Thoracic aorta (tissue), 2 donors: ENCODE measurements at places on chromosomes 5 and 9. TPM values are rescaled to one million over a fixed set of nuclear protein-coding genes. Genes with fewer than 3 reads are reported as not detected.

The MZB1 gene
- not detected for total RNA-seq

The GM2A gene
- 32.1 TPM for total RNA-seq

The WNT8A gene
- not detected for total RNA-seq

GRCh38 chr5:121987052-121987684, 25.4 kb downstream of the SRFBP1 start:
- DNase-seq: no peak

- DNase-seq: no peak
Observed at GRCh38 chr5:45622365-45622764, 73.8 kb downstream of the HCN1 start.

- DNase-seq: no peak
Observed at GRCh38 chr9:88889386-88889785, 101.9 kb upstream of the S1PR3 start.

GRCh38 chr9:135827301-135827700, 80.0 kb downstream of the CAMSAP1 start:
- no peak for DNase-seq

GRCh38 chr9:129640086-129640870, 1.7 kb downstream of the ASB6 start:
- no peak for DNase-seq

- DNase-seq: no peak
Observed at GRCh38 chr5:58886315-58887207, 303.7 kb downstream of the RAB3C start.

GRCh38 chr5:109411627-109412026, 1.9 kb upstream of the PJA2 start:
- DNase-seq: no peak

DNA sequence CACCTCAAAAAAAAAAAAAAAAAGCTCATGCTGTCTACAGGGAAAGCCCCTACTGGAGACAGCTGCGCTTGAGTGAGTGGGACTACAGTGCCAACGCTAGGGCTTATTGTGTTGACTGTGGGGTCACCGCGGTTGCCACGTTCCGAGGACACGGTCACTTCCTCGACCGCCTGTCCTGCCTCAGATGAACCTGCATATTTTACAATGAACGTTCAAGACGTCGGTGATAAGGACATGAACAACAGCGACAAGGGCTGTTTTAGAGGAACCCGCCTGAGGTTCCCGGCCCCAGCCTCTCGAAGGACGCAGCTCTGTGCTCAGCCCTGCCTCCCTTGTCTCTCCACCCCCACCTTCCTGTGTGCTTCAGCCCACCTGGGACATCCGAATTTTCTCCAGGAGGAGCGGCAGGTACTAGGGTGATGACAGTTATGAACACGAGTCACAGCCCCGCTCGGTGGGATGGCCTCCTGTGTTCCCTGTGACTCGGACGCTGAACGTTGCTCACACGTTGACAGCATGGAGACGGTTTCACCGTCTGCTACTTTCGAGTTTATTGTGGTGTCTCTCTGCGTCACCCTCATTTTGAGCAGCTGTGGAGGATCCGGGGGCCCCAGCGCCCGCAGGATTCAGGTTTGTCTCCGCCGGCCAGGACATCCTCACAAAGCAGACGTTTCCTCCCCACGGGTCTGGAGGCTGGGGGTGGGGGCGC, 11.3 kb upstream of the DIPK1B start:
- DNase-seq: no peak

GRCh38 chr9:116694785-116695291, 7.7 kb downstream of the TRIM32 start:
- no peak for DNase-seq

DNA sequence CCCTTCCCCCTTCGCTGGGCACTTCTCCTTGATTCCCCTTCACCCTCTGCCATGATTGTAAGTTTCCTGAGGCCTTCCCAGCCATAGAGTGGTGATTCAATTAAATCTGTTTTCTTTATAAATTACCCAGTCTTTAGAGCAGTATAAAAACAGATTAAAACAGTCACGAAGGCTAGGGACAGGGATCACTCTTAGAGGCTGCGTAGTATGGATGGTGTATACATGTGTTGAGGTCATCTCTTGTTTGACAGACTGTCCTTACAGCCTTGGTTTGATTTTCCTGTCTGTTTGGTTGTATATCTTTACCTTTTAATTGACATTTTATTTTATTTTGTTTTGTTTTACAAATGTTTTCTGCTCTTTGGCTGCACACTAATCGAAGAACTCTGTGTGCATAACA, 1155.7 kb upstream of the CDH18 start:
- DNase-seq: no peak

GRCh38 chr5:136028782-136029742, at the start of gene TGFBI:
TGFBI (plus strand) TSS chr5:136028988; CDS start chr5:136029056, 68 bp downstream.
- DNase-seq: no peak

- no peak for DNase-seq
Observed at GRCh38 chr5:2453781-2454180, 297.7 kb downstream of the IRX2 start.

DNA sequence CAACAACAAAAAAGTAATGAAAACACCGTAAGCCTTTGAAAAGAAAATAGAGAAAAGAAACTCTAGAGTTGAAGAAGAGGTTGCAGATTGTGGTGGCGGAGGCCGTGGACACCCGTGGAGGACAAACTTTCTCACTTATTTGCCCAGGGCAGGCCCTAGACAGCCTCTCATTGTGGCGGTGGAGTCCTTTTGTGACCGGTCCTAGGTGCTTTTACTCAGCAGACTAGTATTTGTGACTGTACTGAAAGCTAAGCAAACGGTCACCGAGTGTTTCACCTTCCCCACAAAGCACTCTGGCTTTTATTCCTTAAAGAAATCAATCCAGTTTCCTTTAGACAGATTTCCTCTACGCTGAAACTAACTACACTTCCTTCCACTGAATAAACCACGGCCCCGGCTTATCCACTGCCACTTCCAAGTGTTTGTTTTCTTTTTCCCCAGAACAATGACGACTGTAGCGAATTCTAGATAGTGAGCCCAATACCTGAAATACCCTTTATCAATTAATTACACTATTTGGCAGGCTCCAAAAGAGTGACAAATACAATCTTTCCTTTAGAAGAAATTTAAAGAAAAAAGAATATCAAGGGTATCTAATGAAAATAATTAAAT, 210.2 kb upstream of the TARS1 start:
- no peak for DNase-seq

- no peak for DNase-seq
Observed at GRCh38 chr5:112687306-112687705, 50.4 kb upstream of the APC start.
